Mesothelial cell of epicardium (in vitro differentiated cells): ENCODE measurements at places on chromosomes 6 and 20. TPM values are rescaled to one million over a fixed set of nuclear protein-coding genes. Genes with fewer than 3 reads are reported as not detected.

Gene MUC21
- not detected in 3 replicates for total RNA-seq

Gene SNX21
- 15.8 to 21.0 TPM (median 17.3 TPM) in 3 replicates for total RNA-seq

Gene SMOC2
- total RNA-seq = 4.4 to 4.9 TPM (median 4.8 TPM) in 3 replicates

Gene BNIP5
- total RNA-seq = 0.09 TPM in 1 of 3 replicates, not detected in the others

Gene NRSN1
- total RNA-seq = 1.1 to 1.4 TPM (median 1.2 TPM) in 3 replicates

Gene NKX2-2
- not detected in 3 replicates for total RNA-seq

Gene ARMH2
- total RNA-seq = not detected in 3 replicates

DNA sequence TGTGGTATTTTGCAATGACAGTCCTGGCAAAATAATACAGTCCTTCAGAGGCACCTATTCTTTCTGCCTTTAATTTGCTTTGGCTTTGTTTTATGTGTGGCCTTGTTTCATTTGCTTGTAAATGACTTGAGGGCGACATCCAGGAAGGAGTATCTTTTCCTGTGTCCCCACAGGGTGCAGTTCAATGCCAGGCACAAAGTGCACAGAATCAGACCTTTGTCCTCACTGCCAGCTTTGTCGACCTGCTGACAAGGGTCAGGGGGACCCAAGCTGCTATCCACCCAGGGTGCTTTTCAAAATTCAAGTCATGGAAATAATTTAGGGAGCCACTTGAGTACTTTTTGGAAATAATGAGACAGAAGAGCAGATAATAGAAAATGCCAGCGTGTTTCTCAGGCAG lies 37.0 kb upstream of the CDKN1A start:
- no peaks in the 10 kb centered on the region for H3K36me3 ChIP-seq
- H3K4me3 ChIP-seq = no peak overlapping the region
- DNase-seq = no peak
- H3K27me3 ChIP-seq = peaks cover 4% of the 10 kb centered on the region

DNA sequence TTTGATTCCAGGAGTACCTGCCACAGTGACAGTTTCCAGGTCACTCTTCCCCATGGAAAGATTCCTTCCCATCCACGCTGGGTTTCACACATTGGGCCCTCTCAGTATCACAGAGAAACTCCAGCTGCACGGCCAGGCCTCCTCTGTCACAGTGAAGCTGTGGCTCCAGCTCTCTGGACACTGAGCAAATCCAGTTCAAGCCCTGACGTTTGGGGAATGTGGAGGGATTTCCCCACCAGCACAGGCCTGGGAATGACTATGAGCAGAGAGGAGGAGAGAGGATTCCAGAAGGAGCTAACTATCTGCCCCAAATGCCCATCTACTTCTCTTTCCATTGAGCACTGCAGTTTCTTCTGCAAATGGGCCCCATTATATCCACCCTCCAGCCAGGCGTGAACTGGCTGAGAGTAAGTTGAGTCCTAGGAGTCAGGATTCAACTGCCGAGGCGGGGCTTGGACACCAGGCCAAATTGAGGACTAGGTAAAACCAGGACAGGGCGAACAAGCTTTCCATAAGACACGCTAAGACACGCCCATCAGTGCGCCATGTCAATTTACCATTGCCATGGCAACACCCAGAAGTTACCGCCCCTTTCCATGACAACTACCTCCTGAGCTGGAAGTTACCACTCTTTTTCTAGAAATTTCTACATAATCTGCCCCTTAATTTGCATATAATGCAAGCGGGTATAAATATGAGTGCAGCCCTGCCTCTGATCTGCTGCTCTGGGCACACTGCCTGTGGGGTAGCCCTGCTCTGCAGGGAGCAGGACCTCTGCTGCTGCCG lies 9.2 kb upstream of the BNIP5 start:
- peaks cover 38% of the 10 kb centered on the region for H3K4me1 ChIP-seq
- H3K27me3 ChIP-seq = peaks cover 6% of the 10 kb centered on the region
- peak overlapping the region; percentile 11 for H3K27ac ChIP-seq
- H3K36me3 ChIP-seq = no peaks in the 10 kb centered on the region
- DNase-seq = no peak

DNA sequence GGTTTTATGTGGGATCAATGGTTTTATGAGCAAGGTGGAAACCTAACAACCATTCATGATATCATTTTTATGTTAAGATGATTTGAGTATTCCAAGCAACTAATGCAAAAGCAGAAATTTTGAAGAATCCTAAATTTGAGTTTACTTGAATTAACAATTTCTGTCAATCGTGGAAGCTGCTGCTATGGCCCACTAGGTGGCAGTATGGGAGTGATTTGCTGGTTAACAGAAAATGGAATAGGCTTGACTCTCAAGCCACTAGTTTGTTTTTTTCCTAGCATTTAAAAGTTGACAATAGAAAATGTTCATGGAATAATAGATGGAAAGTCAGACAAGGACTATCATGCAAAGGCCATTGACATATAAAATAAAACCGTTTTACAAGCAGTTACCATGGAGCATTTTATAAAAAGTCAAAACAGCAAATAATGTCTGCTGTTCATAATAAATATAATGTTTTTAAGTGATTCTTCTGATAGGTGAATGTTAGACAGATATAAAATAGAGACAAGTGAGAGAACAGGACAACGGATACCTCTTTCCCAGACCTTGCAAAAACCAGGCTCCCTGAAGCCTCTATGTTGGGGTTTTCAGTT lies 43.0 kb upstream of the TMEM200A start:
- no peaks in the 10 kb centered on the region for H3K4me1 ChIP-seq
- H3K27ac ChIP-seq = no peak overlapping the region
- no peak overlapping the region for H3K4me3 ChIP-seq
- DNase-seq = peak; percentile 26
- peaks cover 6% of the 10 kb centered on the region for H3K27me3 ChIP-seq

DNA sequence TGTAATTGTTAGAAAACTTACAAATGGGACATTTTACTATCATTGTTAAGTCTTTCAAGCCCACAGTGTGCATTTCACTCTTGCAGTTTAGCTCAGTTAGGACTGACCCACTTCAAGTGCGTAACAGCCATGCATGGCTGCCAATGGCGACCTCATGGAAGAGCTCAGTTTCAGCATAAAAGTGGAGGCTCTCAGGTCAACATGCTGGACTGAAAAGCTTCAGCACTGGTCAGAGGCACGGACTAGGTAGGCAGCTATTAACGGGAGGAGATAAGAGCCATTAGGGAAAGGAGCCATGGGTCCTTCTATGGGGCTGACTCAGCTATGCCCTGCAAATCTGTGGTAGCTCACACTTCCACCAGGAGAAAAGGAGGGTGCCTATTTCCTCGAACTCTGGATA lies 101.8 kb downstream of the TTLL2 start:
- DNase-seq = no peak
- H3K4me1 ChIP-seq = no peaks in the 10 kb centered on the region
- no peak overlapping the region for H3K27ac ChIP-seq
- H3K27me3 ChIP-seq = peaks cover 6% of the 10 kb centered on the region
- no peaks in the 10 kb centered on the region for H3K36me3 ChIP-seq

GRCh38 chr20:41572010-41572572 lies 46.1 kb downstream of the CHD6 start:
- H3K27me3 ChIP-seq = no peaks in the 10 kb centered on the region
- no peak overlapping the region for H3K4me3 ChIP-seq

GRCh38 chr6:31180500-31180899 lies 10.0 kb upstream of the POU5F1 start:
- no peaks in the 10 kb centered on the region for H3K36me3 ChIP-seq
- H3K27me3 ChIP-seq = peaks cover 3% of the 10 kb centered on the region
- no peaks in the 10 kb centered on the region for H3K4me1 ChIP-seq
- no peak for DNase-seq

GRCh38 chr6:83055366-83055964 lies 10.2 kb downstream of the UBE3D start:
- H3K27ac ChIP-seq = no peak overlapping the region
- H3K27me3 ChIP-seq = no peaks in the 10 kb centered on the region
- DNase-seq = no peak
- H3K4me1 ChIP-seq = peaks cover 18% of the 10 kb centered on the region

GRCh38 chr6:154306696-154307095 lies 49.9 kb downstream of the IPCEF1 start:
- no peak for DNase-seq
- H3K36me3 ChIP-seq = no peaks in the 10 kb centered on the region
- no peak overlapping the region for H3K4me3 ChIP-seq
- no peaks in the 10 kb centered on the region for H3K4me1 ChIP-seq
- no peak overlapping the region for H3K27ac ChIP-seq
- H3K27me3 ChIP-seq = no peaks in the 10 kb centered on the region

DNA sequence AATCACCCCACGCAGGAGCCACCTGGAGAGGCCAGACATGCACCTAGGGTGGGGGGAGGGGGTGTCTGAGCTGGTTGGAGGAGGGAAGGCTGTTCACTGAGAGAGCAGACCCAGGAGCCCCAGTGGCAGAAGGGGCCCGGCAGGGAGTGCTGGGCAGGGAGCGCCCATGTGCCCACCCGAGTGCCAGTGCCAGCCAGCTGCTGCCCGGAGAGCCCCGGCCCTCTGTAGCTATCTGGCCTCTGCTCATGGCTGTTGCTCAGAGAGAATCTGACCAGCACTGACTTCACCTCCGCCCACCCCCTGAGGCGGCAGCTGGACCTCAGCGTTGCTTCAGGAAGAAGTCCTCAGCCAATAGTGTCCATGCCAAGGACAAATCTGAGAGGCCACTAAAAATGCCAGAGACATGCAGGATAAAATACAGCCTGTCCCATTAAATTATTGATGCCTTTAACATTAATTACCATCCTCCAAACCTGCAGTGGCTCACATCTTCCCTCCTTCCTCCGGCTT lies 22.8 kb downstream of the SLC17A9 start:
- DNase-seq = no peak
- H3K4me3 ChIP-seq = no peak overlapping the region
- no peak overlapping the region for H3K27ac ChIP-seq
- no peaks in the 10 kb centered on the region for H3K36me3 ChIP-seq
- H3K4me1 ChIP-seq = peaks cover 6% of the 10 kb centered on the region

- H3K36me3 ChIP-seq = no peaks in the 10 kb centered on the region
- no peak overlapping the region for H3K27ac ChIP-seq
- no peaks in the 10 kb centered on the region for H3K27me3 ChIP-seq
These were observed 335.4 kb upstream of the SPTLC3 start for GRCh38 chr20:12673352-12673751.

- no peak overlapping the region for H3K4me3 ChIP-seq
- H3K27ac ChIP-seq = peak overlapping the region; percentile 75
- H3K36me3 ChIP-seq = no peaks in the 10 kb centered on the region
- H3K27me3 ChIP-seq = peaks cover 13% of the 10 kb centered on the region
- DNase-seq = no peak
- H3K4me1 ChIP-seq = peaks cover 7% of the 10 kb centered on the region
These were observed 83.3 kb upstream of the SIRPA start for GRCh38 chr20:1811621-1812498.

GRCh38 chr6:53679446-53679933 lies 13.9 kb upstream of the KLHL31 start:
- no peak for DNase-seq
- H3K4me1 ChIP-seq = no peaks in the 10 kb centered on the region
- H3K36me3 ChIP-seq = no peaks in the 10 kb centered on the region
- H3K27ac ChIP-seq = no peak overlapping the region
- H3K4me3 ChIP-seq = no peak overlapping the region
- no peaks in the 10 kb centered on the region for H3K27me3 ChIP-seq

DNA sequence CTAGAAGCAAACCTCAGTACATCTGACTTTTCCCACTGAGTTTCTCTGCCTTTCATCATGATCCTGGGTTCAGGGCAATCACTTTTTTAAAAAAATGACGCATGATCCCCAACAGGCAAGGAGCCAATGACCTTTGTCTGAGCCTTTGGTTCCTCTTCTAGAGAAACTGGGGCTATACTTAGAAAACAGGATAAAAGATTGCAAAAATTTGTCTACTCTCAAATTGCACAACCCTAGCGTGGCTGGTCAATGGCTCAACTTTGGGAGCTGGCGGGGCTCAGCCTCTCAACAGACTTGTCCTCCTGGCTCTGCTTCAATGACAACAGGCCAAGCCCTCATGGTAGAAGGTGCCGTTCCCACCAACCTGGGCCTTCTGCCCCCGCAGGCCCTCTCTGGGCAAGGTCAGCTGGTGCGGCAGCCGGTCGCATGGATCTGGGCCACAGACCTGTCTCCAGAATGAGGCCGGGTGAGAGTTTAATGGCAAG lies 48.7 kb downstream of the PDYN start:
- H3K27me3 ChIP-seq = peaks cover 41% of the 10 kb centered on the region
- no peaks in the 10 kb centered on the region for H3K36me3 ChIP-seq
- no peak overlapping the region for H3K4me3 ChIP-seq
- no peak overlapping the region for H3K27ac ChIP-seq
- DNase-seq = no peak

GRCh38 chr6:100633096-100633777 lies 168.5 kb upstream of the SIM1 start:
- no peaks in the 10 kb centered on the region for H3K27me3 ChIP-seq
- peaks cover 30% of the 10 kb centered on the region for H3K36me3 ChIP-seq
- no peak overlapping the region for H3K4me3 ChIP-seq
- no peak overlapping the region for H3K27ac ChIP-seq

GRCh38 chr6:128168244-128168643 lies 267.4 kb upstream of the THEMIS start:
- H3K27ac ChIP-seq = no peak overlapping the region
- no peaks in the 10 kb centered on the region for H3K36me3 ChIP-seq
- DNase-seq = no peak

- no peaks in the 10 kb centered on the region for H3K36me3 ChIP-seq
- no peaks in the 10 kb centered on the region for H3K4me1 ChIP-seq
- H3K27ac ChIP-seq = no peak overlapping the region
- no peaks in the 10 kb centered on the region for H3K27me3 ChIP-seq
- no peak overlapping the region for H3K4me3 ChIP-seq
These were observed 10.5 kb upstream of the ANGPT4 start for GRCh38 chr20:926670-927069.

- H3K4me3 ChIP-seq = no peak overlapping the region
- no peaks in the 10 kb centered on the region for H3K36me3 ChIP-seq
- no peak overlapping the region for H3K27ac ChIP-seq
- peaks cover 4% of the 10 kb centered on the region for H3K4me1 ChIP-seq
- H3K27me3 ChIP-seq = no peaks in the 10 kb centered on the region
- DNase-seq = no peak
These were observed 12.5 kb downstream of the ID1 start for GRCh38 chr20:31617432-31618104.

DNA sequence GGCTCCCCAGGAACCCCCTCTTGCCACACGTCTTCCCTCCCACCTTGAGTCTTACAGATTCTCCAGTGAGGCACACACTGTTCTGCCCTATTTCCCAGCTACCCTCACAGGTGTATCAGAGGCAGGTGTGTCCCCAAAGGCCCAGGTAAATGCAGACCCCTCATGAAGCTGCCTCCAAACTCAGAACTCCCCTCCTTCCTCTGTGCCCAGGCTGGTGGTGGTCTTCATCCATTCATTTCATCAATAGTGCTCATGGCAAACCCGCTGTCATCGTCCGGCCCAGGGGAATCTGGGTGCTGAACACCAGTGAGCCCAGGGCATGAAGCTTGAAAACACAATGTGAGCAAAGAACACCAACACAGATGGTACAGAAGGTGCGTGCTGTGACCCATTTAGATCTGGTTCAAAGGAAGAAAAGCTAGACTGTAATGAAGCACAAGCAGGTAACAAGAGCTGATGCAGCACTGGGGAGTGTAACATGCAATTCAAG lies 213.1 kb downstream of the SYNDIG1 start:
- H3K36me3 ChIP-seq = no peaks in the 10 kb centered on the region
- no peak for DNase-seq
- H3K27me3 ChIP-seq = peaks cover 1% of the 10 kb centered on the region
- H3K4me1 ChIP-seq = no peaks in the 10 kb centered on the region
- no peak overlapping the region for H3K27ac ChIP-seq
- H3K4me3 ChIP-seq = no peak overlapping the region
